ENCODE measurements at places on chromosomes 12 and 14.

GRCh38 chr12:131124487-131125280 lies 171.0 kb downstream of the ADGRD1 start:
- no peak for DNase-seq

DNA sequence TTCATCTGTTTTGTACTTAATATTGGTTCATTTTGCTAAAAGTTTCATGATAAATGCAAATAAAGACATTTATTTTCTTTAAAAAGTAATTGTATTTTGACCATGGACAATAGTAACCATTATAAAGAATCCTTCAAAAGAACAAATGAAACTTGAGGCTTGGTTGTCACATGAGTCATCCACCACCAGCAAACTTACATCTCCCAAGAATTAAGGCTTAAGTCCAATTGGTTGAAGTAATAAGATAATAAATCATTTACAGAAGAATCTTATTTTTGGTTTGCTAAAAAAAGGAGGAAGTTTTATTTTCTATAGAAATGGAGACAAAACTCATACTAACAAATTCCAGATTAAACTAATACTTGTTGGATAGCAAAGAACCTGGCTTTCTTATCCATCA lies 84.8 kb upstream of the KITLG start:
- DNase-seq: no peak

DNA sequence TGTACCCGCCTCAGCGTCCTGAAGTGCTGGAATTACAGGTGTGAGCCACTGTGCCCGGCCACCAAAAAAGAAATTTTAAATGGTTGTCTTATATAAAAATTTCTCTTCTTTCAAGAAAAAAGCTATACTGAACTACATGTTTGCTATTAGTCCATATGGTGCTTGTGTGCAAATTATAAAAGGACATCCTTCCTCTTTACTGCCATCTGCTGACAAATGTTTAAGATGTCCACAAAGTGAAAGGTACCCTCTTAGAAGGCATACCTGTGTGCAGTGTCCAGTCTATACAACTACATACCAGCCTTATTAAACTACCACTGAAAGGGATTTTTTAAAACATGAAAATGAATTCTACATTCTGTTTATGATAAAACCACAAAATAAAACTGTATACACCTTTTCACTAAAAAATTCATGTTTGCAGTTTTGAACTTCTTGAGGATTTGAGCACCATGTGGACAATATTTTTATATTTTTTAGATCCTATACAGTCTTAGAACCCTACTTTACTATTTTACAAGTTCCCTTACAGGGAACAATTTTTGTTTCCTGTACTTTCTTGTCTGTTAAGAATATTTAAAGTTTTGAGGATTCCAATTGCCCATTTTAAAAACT lies 32.8 kb upstream of the TOMM20L start:
- DNase-seq: peak; percentile 37

DNA sequence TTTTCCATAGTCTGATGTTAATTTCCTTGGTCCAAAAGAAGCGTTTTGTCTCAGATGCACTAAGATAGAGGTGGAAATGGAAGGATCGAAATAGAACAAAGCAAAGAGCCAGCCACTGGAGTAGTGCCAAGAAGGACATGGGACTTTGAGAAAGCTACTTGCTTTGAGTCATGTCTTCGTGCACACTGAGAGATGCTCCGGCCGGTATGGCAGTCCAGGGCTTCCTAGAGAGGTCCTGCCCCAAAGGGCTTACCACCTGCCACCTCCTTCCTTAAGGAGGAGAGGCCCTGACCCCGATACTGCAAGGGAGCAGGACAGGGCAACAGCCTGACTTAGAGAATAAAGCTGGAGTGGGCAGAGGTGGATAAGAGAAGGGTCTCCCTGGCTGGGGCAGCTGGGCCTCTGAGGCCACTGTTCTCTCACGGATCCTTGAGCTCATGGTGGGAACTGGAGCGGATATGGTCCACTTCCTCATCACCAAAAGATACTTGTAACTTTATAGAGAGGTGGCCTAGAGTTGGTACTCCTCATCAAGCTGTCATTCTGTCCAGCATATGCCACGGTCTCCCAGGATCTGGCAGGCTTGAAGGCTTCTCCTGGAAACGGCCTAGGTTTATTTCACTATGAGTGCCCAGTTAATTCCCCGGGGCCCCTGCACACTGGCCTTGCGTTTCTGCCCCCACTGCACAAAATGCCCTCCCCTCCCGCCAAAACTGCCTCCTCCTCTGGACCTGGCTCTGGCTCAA lies 57.4 kb downstream of the FOXN3 start:
- DNase-seq: no peak

DNA sequence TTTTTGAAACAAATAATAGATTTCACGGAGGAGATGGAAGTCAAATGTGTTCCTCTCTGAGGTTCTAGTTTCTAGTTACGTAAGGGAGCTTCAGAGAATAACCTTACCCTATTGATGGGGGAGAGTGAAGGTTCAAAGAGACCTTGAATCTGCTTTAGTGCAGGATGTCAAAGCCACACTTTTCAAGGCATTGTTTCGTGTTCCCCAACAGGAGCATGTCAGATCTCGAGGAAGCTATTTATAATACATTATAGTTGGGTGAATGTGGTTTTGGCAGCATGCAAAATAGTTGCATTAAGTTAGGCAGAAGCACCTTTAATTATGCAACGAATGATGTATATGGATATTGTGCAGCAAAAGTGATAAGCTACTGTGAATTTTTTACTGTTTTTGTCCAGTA lies 614.9 kb downstream of the SLC16A7 start:
- DNase-seq: no peak

GRCh38 chr12:67431411-67432020 lies 162.4 kb downstream of the CAND1 start:
- DNase-seq: no peak

GRCh38 chr14:22282417-22282816 lies 306.6 kb downstream of the DAD1 start:
- no peak for DNase-seq

DNA sequence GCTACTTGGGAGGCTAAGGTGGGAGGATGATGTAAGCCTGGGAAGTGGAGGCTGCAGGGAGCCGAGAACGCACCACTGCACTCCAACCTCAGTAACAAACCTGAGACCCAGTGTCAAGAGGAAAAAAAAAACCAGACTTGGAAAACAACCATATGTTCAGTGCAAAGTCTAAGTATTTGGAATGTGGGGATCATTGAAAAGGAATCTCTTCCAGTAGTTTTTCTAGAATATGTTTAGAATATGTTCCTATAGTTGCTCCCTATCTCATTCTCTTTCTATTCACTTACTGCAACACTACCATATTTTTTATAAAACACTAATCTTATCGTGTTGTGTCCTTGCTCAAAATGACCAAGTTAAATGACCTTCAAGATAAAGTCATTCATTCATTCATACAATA lies 423.5 kb upstream of the SOX5 start:
- DNase-seq: no peak

DNA sequence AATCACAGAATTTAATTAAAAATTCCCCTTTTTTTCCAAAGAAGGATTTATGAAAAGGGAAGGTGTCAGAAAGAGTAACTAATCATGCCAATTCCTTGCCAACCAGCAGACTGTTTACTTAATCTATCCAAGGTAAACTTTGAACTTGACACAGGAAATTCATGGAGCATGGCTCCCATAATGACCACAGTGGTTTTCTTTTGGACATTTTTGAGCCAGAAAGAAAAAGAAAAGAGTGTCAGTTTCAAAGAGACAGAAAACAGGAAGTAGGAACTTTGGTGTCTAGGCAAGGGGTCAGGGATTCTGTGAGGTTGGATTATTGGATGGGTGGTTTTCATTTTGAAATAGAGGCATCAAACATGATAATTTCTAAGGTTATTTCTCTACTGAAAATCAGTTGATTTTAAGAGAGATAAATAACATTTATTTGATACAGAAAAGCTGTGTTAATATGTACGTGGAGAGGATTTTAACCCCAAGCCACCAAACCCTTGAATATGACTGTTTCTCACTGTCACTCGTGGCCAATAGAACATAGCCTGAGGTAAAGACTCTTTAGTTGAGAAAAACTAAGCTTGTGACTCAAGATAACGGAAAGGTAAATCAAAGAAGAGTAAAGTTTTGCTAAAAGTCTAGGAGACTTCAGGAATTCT lies 196.1 kb downstream of the TTC6 start:
- no peak for DNase-seq

DNA sequence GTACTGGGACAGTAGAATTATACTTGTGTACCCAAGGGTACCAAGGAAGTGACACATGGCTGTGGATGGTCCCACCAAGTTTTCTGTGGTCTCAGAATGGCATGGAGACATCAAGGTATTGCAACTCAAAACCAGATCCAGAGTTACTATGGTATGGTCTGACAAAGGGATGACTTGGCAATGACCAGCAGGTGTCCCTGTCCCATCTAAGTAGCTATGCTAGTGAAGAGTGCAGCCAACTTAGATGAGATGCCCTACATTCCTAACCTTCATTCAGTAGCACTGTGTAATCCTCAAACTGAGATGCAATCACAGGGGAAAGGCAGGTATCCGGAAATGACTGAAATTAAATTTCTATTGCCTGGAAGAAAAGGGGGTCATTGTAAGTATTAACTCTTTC lies 188.7 kb upstream of the TMEM260 start:
- no peak for DNase-seq

- DNase-seq: no peak
Measured at GRCh38 chr12:45827974-45828373, 98.5 kb downstream of the ARID2 start.

- no peak for DNase-seq
Measured at GRCh38 chr12:115922952-115923564, 354.4 kb downstream of the MED13L start.

- no peak for DNase-seq
Measured at GRCh38 chr12:57452181-57452936, 2.7 kb upstream of the INHBE start.

DNA sequence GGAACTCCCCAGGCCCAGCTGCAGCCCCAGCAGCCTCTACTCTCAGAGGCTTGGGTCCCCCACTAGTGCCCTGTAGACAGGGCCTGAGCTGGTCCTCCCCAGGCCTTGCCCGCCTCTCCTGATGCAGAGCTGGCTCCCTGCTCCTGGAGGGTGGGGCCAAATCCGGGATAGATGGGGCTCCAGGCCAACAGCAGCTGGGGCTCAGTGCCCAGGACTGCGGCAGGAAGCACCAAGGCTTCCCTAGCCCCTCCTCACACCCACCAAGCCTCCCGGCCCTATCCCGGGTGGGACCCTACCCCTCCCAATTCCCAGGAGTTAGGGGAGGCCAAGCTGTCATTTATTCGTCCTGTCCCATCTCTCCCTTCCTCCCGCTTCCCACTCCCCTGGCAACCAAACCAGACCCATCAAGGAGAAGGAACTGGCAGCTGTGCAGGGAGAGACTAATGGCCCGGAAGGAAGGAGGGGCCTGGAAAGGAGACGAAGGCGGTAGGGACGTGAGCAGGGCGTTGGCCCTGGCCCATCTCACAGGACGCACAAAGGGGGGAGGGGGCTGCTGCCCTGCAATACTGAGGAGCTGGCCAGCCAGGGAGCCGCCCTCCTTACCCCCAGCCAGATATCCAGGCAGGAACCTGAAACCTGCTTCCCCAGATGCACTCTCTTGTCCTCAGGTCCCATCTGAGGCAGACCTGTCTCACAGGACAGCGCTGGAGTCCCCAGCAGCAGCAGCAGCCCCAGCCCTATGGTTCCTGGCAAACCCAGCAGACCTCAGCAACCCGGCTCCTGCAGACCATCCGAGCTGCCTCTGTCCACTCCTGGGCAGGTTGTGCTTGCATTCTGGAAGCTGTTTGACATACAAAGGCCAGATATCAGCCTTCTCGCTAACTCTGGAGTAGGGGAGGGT lies 1.6 kb upstream of the PRPH start:
- DNase-seq: no peak

- peak; percentile 58 for DNase-seq
Measured at GRCh38 chr12:116672842-116673516, 64.9 kb downstream of the SPRING1 start.

DNA sequence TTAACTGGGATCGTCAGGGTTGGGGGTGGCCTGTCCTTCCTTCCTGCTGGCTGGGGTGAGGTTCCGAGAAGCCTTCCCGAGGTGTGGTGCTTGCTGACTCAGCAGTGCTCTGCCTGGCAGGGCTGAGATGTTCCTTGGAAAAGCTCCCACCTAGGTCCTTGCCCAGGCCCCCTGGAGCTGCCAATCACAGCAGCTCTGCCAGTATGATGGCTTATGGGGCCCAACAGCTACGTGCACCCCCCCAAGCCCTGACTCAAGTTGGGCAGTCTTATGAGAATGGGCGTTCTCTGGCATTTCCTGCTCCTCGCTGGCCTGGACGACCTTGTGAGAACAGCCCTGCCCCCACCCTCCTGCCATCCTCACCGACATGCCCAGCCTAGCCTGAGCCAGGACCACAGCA lies 292.2 kb upstream of the CRY1 start:
- DNase-seq: no peak

DNA sequence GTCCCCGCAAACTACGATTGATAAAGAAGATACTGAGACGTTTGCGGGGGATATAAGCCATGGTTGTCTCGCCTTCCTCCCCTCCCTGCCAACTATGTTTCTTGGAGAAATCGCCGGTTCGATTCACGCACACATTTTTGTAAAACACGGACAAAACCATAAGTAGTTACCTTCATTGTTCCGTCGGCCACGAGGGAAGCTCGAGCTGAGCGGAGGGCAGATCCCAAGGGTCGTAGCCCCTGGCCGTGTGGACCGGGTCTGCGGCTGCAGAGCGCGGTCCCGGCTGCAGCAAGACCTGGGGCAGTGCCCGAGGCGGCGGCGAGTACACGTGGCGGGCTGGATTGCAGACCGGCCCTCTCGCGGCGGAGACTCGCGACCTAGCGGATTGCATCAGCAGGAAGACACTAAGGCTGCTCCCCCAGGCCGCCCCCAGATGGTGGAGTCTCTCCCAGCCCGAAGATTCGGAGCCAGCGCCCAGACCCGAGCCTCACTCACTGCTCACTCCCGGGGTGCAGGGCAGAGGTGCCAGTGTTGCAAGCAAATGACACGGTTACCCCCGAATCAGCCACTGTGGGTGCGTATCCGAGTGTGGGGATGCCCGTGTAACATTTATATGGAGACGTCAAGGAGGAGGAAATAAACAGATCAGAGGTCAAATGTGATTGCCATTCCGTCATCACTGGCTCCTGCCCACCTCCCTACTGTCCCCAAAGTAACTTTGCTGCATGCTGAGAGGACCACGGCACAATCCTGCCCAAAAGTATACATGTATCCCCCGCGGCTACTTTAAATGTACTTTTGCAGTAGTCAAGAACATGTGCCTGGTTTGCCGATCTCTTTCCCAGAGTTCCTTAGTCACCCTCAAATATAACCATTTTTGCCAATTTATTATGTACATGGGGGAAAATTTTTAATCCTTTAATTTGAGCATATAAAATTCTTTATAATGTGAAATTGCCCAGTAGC lies at the start of gene BCAT1:
Gene BCAT1 (minus strand): TSS at position 345 of the 966 bp plus-strand sequence. CDS start 169 bp downstream, at position 176.
- peak; percentile 7 for DNase-seq

GRCh38 chr12:51900323-51900889 lies 6.9 kb upstream of the ACVRL1 start:
- DNase-seq: no peak

GRCh38 chr14:65033181-65033580 lies 46.5 kb downstream of the FNTB start:
- DNase-seq: no peak

GRCh38 chr12:64672925-64673409 lies 62.7 kb downstream of the RASSF3 start:
- DNase-seq: no peak

- DNase-seq: no peak
Measured at GRCh38 chr12:114041136-114041535, 75.0 kb upstream of the RBM19 start.

Data from naive thymus-derived CD4-positive, alpha-beta T cell (primary cell).